ENCODE measurements at places on chromosomes 5 and 9. TPM values are rescaled to one million over a fixed set of nuclear protein-coding genes. Genes with fewer than 3 reads are reported as not detected.
A peak's percentile ranks its signal among the peaks of the same experiment; 100 is the strongest.

GCNT4 gene
- 0.04 TPM for total RNA-seq

NEUROG1 gene
- not detected for total RNA-seq

RNF208 gene
- total RNA-seq = 0.18 TPM

MAML1 gene
- 11.3 TPM for total RNA-seq

ACER2 gene
- 1.2 TPM for total RNA-seq

TMEM232 gene
- 2.7 TPM for total RNA-seq

PCDHGB4 gene
- total RNA-seq = 4.2 TPM

DRD1 gene
- under 0.01 TPM for total RNA-seq

TAF1L gene
- total RNA-seq = under 0.01 TPM

FAM81B gene
- 12.6 TPM for total RNA-seq

NIPAL4 gene
- 0.13 TPM for total RNA-seq

DCAF12 gene
- total RNA-seq = 18.2 TPM

DNA sequence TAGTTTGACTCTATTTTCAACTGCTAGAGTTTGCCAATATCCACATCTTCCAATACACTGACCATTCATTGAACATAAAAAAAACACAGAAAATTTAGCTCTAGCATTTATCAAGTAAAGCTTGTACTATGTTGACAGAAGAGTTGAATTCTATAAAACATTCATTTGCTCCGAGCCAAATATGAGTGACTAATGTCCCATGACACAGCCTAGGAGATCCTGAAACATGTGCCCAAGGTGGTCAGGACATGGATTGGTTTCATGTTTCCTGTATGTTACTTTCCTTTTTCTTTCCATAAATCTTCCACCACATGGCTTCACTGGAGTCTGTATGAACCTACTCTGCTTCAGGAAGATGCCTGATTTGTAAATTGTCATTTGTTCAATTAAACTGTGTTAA lies 122.4 kb upstream of the PRDM9 start:
- no peak for DNase-seq

DNA sequence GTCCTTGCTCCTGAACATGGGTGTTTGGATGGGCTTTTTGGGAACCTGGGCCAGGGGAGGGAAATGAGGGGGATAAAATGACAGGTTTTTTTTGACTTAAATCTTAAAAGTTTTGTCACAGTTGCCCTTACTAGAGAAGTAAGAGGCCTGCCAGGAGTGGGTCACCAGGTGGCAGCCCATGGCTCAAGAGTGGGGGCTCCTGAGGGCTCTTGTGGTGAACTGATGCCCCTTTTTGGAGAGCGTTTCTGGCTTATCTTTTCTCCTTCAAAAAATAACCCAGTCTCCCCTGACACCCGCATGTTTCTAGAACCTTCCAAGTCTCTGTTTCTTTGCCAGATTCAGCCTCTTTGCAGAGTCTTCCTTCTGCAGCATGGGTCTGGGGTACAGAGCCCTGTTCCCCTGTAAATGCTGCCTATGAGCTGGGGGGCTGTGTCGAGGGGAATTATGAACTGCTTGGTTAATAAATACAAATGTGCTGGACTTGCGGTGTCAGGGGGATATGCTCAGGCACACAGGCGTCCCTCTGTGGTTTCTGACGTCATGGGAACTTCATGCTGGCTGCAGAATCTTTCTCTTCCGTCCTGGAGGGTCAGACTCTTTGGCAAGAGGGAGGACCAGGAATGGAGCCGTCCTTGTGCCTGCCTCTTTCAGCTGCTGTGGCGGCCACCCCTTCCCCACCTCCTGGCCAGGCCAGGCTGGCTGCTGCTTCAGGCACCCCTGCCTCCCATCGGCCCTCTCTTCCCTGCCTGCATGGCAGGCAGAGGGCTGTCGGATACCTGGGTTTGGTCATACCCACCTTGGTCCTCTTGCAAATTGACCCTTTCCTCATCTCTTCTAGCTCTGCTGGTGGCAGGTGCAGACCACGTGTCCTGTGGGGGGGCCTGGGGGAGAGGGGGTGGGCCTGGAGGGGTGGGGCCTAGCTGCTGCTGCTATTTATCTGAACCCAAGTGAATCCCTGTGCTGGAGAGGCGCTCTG lies 30.1 kb downstream of the PTPA start:
- DNase-seq = peak; percentile 96

GRCh38 chr9:89710697-89711096 lies 105.9 kb downstream of the GADD45G start:
- DNase-seq = peak; percentile 94

- DNase-seq = no peak
Measured at GRCh38 chr9:34896112-34896511, 62.0 kb upstream of the PHF24 start.

- no peak for DNase-seq
Measured at GRCh38 chr5:137481596-137481995, 17.5 kb downstream of the SPOCK1 start.

GRCh38 chr5:113634957-113635356 lies 121.5 kb downstream of the YTHDC2 start:
- DNase-seq = no peak

- no peak for DNase-seq
Measured at GRCh38 chr5:102722931-102723330, 32.2 kb upstream of the PAM start.

DNA sequence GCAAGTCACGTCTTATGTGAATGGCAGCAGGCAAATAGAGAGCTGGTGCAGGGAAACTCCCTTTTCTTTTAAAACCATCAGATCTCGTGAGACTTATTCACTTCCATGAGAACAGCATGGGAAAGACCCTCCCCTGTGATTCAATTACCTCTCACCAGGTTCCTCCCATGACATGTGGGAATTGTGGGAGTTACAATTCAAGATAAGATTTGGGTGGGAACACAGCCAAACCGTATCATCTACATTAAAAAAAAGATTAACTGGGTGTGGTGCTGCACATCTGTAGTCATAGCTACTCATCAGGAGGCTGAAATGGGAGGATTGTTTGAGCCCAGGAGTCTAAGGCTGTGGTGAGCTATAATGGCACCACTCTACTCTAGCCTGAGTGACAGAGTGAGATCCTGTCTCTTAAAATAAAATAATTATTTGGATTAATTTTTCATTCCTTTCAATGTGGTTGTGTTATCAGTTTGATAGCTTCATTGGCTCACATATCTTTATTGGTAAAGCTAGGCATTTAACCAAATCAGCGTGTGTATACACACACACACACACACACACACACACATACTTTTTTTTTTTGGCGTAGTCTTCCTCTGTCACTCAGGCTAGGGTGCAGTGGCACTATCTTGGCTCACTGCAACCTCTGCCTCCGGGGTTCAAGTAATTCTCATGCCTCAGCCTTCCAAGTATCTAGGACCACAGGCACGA lies 21.8 kb downstream of the DENND4C start:
- no peak for DNase-seq

- DNase-seq = no peak
Measured at GRCh38 chr5:133050521-133050920, 1.3 kb upstream of the HSPA4 start.

DNA sequence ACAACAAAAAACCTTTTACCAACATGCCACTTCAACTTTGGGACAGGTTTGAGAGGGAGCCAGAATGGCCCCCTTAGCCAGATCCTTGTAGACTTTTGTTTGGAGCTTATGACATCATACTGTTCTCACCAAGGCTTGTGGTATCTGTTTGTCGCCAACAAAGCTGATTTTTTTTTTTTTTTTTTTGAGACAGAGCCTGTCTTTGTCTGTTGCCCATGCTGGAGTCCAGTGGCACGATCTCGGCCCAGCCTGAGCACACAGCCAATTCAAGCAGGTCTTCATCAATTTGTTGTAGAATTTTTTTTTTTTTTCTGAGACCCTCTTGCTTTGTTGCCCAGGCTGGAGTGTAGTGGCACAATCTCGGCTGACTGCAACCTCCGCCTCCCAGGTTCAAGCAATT lies 26.4 kb upstream of the NTNG2 start:
- no peak for DNase-seq

GRCh38 chr5:162806195-162806594 lies 631.2 kb upstream of the CCNG1 start:
- DNase-seq = no peak

GRCh38 chr9:15369238-15369637 lies 53.4 kb upstream of the SNAPC3 start:
- no peak for DNase-seq

DNA sequence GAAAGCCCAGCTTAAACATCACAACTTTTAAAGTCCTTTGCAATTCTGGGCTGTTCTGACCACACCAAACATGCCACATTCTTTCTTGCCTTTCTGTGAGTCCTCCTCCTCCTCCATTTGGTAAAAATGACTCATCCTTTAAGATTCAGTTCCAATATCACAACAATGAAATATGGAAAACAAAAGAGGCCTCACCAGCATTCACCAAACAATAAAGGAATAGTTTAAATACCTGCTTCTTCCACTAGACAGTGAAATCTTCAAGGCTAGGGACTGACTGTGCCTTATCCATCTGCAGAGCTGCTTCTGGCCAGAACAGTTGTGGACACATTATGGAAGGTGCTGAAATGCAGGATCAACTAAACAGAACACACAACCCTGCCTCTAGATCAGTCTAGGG lies 36.0 kb downstream of the NR6A1 start:
- no peak for DNase-seq

DNA sequence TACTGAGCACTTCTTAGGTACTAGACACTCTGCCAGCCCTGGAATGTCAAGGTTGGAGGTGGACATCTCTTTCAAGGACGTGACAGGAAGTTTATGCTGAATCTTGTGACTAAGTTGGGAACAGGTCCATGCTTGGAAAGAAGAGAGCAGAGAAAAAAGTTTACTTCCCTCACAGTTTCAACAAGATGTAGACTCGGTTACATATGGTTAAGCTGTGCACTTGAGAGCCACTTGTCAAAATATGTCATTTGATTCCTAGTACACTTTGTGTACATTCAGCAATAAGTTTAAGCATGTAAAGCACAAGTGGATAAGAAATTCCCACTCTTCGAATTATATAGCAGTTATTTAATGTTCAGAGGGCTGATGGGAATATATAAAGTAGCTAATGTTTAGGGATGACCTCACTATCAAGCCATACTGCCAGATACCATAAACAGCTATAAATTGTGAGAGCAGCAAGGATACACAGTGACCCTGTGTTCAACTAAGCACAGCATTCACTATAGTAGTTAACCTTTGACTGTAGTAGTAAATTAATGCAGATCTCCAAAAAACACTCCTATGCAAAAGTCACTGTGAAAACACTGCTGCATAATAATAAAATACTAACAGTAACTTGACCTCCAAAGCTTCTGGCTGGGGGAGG lies 1944.6 kb upstream of the WWC1 start:
- DNase-seq = peak; percentile 84

GRCh38 chr5:36230151-36230790 lies 11.5 kb downstream of the NADK2 start:
- DNase-seq = peak; percentile 20

- no peak for DNase-seq
Measured at GRCh38 chr5:178068293-178068692, 45.0 kb upstream of the N4BP3 start.

Data from muscle of leg (tissue), 16 donors.